ENCODE measurements at places on chromosomes 6 and 20. TPM values are rescaled to one million over a fixed set of nuclear protein-coding genes. Genes with fewer than 3 reads are reported as not detected.
A peak's percentile ranks its signal among the peaks of the same experiment; 100 is the strongest.

DNA sequence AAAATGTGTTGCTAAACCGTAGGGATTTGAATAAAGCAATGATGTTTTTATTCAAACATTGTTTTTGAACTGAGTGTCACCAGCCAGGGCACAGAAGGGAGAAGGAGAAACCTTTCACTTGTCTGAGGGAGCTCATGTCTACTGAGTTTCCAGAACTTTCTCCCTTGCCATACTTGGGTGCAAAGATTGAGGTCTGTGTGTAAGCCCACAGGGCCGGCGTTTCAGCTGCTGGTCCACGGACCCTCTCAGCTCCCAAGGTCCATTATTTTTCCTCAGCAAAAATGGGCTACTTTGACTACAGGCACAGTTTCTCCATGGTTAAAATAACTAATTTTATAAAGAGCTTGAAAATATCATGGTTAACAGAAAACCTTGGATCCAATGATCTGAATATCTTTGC lies 32.6 kb downstream of the PSMG4 start:
- peak; percentile 31 for DNase-seq

GRCh38 chr20:41386502-41387427 lies 20.1 kb upstream of the EMILIN3 start:
- DNase-seq: no peak

DNA sequence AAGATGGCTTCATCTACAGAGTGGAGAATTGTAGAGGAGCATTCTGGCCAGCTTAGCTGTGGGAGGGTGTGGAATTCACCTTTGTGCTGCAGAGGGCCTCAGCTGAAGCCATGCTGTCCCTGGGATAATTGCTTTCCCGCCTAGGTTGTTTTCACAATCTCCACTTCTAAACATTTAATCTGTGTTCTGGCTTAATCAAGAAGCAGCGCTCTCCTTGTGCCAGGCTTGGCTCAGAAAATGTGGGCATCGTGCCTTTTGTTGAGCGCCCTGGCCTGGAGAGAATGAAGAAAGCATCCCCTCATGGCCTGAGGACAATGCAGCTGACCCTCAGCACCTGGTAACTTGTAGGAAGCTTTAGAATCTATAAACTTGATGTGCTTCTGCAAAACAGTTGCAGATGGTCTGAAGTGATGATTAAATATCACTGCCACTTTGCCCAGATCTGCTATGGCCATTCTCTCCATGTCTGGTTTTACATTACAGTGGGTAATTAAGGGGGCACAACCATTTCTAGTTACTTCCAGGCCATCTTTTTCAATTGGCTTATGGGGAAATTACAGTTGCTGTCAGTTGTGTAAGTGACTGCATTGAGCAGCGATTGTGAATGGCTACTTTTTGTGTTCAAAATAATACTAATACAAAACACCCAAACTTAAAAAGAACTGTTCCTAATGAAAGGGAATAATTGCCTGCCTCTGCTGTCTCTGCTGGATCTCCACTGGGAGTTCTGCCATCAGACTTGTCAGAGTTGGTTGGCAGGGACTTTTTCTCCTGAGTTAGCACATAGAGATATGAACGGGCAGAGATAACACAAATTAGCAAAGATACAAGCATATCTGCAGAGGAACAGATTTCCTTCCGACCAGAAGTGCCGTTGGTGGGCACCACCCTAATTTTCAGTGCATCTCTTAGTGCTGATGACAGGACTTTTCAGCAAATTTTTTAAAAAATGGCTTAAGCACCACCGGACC lies 18.4 kb downstream of the CTNNBL1 start:
- DNase-seq: peak; percentile 76

- no peak for DNase-seq
Measured at GRCh38 chr20:8012724-8013123, 6.8 kb downstream of the TMX4 start.

Gene XKR7
- total RNA-seq: not detected

DNA sequence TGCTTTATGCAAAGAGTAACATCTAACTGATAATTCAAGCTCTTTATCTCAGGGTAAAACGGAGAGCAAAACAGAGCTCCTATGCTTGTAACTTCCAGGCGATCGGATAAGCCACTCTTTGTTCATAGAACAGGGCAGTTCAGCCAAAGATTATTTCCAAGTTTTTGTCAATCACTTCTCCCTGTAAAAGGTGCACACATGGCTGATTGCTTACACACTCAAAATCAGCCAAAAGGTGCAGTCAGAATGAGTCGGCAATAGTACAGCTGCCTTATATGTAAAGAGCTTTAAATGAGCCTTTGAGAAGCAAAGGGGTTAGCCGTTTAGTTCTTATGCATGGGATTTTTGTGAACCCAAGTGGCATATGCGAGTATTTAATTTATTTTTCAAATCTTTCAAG lies 449.6 kb upstream of the POU3F2 start:
- DNase-seq: no peak

Gene EDN1
- total RNA-seq: 5.9 TPM

Gene DYNLT2
- 0.83 TPM for total RNA-seq

Gene GPLD1
- 0.81 TPM for total RNA-seq

Gene FNDC1
- total RNA-seq: 1.9 TPM

Gene PSORS1C1
- total RNA-seq: 3.9 TPM

Gene LST1
- 5.4 TPM for total RNA-seq

- no peak for DNase-seq
Measured at GRCh38 chr6:90049295-90049694, 155.0 kb downstream of the GJA10 start.

DNA sequence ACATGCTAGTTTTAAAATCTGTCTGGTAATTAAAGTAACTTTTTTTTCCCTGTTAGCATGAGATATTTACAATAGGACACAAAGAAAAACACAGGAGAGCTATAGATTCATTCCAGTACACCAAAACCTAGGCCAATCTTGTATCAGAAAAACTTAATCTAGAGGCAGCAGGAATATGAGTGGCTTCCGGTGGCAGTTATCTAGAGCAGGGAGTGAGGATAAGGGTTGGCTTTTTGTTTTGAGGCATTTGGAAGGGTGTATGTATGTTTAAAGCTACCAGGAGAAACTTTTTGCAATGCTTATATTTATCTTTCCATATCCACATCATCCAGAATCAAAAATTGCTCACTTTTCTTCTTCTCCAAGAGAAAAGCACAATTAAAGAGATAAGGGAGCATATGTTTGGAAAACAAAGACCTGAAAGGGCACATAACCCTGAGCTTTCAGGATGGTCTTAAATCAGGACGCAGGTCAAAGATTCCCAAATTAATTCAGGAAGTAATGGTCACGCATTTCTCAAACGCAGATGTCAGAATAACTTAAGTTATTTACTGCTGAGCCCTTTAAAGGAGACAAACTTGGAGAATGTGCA lies 13.1 kb downstream of the TFAP2A start:
- no peak for DNase-seq

DNA sequence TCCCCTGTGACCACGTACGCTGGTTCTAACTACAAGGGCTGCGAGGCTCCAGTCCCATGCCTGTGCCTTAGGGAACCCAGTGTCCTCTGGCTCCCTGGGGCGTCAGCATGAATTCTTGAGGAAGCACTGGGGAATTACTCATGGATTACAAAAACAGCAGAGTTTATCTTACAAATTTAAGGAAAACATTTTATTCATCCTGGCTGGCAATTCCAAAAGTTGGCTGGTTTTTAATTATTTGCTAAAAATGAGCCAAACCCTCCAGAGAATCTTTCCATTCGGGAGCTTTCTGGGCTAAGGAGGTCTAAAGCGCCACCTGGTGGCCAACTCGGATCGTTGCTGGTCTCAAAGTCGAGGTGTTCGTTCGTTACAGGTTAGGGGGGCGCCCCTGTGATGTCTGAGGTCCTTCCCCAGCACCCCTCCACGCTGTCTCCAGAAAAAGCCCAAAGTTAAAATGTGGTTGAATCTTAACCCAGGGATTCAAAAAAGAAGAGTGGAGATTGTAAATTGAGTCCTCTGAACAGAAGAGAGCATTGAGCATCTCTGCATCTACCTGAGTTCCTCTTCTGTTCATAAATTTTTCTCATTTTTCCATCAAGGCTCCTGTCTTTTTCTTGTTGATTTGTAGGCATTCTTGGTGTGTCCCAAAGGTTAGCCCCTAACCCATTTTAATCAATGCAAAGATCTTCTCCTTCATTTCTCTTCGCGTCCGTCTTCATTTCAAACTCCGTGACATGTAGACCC lies 99.4 kb downstream of the BFSP1 start:
- DNase-seq: no peak

GRCh38 chr6:13268913-13269518 lies 59.3 kb downstream of the TBC1D7 start:
- no peak for DNase-seq

- no peak for DNase-seq
Measured at GRCh38 chr6:80922916-80923455, 816.5 kb downstream of the BCKDHB start.

Gene CYP21A2
- 2.0 TPM for total RNA-seq

DNA sequence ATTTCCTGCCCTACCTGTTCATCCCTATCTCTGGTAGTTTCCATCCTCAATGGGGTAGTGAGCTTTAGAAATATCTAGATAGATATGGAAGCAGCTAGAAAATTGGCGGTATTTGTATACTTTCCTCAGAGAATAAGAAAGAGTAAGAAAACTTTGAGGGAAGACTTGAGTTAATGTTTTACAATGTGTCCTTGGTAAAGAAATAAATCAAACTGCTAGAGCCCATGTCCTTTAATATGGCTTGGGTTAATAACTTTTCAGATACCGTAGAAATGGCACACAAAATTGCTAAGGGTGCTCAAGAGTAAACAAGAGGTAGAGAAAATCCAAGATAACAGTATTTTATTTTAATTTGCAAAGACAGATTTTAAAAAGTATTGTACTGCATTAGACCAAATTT lies 28.1 kb upstream of the PGK2 start:
- DNase-seq: no peak

DNA sequence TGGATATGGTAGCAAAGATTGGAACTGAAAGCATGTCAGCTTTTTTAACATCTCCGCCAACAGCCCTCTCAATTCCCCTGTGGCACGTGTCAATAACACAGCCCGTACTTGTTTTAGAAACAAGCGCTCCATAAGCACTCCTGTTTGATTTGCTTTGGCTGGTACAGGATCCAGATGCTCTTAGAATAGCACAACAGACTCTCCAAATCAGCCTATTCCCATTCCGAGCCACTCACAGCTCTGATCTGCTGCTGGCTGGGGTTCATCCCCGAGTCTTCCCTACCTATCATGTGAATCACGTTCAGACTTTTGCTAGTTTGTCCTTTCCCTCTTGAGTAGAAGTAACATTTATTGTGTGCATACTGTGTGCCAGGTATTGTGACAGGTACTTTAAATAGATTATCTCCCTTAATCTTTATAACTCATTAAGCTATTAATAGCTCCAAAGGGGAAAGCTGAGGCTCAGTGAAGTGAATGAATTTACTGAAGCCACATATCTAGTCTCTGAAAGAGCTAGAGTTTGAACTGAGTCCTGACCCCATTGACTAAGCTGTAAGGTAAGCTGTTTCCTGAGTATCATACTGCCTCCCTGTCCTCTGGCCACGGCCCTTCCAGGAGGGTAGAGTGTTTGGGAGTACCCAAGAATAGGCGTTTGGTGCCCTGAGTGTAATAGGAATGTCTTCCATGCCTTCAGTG lies 46.7 kb downstream of the RALY start:
- no peak for DNase-seq

GRCh38 chr6:31829633-31830283 lies 2.2 kb downstream of the HSPA1B start:
- DNase-seq: no peak

Gene KCNK16
- not detected for total RNA-seq

- DNase-seq: peak; percentile 57
Measured at GRCh38 chr20:44610313-44610962, 28.1 kb downstream of the PKIG start.

DNA sequence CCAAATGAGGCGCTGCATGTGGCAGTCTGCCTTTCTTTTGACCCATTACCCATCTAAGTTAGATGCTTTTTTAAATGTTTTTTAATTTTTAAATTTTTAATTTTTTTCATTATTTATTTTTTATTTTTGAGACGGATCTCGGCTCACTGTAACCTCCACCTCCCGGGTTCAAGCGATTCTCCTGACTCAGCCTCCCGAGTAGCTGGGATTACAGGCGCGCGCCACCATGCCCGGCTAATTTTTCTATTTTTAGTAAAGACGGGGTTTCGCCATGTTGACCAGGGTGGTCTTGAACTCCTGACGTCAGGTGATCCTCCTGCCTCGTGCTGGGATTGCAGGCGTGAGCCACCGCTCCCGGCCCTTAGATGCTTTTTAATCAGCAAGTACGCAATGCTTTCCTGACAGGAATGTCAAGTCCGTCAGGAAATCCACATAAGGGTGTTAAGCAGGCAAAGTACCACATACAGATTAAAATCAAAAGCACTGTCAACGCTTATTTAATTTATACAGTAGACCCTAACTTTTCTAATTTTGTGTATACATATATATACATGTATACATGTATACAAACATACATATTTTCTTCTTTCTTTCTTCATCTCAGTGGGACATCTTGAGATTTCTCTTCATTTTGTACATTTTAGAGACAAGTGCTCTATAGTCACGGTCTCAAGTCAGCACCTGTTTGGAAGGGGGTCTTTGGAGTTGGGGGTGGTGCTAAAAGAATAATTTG lies 995 bp upstream of the GSTA4 start:
- DNase-seq: peak; percentile 70

- DNase-seq: no peak
Measured at GRCh38 chr20:37396416-37397075, 50.6 kb downstream of the SRC start.

Gene NSFL1C
- 64.0 TPM for total RNA-seq

Gene HRH3
- not detected for total RNA-seq

Gene MRPS26
- total RNA-seq: 43.0 TPM

DNA sequence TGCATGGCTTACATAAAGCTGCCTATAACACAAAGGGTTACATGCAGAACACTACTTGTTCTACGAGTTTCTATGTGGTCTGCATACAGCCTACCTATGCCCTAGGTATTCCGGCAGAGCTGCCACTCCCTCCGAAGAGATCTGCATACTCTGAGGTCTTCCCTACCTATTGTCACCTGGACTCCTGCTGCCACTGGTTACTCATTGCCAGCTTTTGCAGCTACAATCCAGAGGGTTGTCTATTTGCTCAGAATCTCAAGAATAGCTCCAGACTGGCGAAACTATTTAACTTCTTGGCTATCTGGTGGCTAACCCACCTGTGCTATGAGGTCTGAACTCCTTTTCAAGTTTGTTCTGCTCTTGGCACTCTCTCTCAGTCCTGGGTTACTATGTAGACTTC lies 323.3 kb downstream of the BMP2 start:
- no peak for DNase-seq

DNA sequence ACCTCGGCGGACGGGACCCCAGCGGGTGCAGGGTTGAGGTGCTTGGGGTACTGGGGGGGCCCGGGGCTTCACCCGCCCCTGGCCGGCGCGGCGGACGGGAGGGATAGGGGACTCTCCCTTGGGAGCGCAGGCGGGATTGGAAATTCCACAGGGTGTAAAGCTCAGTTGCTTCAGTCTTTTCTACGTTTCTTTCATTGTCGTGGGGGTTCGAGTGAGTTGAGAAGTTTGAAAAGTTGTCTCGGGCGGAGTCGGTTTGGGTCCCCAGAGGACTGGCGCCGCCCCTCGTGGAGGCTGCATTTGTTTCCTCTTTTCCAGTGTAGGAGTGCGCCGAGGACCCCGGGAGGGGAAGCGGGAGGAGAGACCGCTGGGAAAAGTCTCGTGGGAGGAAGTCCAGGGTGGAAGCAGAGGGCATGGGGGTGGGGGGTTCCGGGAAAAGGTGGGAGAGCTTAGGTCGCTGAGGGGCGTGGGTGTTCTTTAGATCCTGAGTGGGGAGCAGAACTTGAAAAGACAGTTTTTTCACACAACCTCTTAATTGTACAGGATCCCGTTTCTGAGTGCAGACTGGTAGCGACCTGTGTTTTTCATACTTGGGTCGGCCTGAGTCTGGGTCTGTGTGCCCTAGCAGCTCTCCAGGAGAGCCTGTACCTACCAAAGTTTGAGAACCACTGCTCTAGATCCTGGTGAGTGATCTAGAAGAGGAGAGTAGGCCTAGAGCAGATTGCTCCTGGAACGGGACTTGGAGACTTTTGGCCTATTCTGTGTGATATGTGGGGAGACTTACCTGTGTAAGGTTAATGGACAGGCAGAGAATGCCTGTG lies 495 bp downstream of the FAM83B start:
- DNase-seq: no peak
